Cortex of kidney (tissue), 1 donor: ENCODE measurements at places on chromosomes 2 and 18.

GRCh38 chr2:209917154-209917771 lies 85.2 kb upstream of the RPE start:
- DNase-seq = no peak

GRCh38 chr18:3060667-3061580 lies 48.0 kb upstream of the LPIN2 start:
- no peak for DNase-seq

GRCh38 chr2:103172821-103173220 lies 411.0 kb downstream of the TMEM182 start:
- DNase-seq = no peak

DNA sequence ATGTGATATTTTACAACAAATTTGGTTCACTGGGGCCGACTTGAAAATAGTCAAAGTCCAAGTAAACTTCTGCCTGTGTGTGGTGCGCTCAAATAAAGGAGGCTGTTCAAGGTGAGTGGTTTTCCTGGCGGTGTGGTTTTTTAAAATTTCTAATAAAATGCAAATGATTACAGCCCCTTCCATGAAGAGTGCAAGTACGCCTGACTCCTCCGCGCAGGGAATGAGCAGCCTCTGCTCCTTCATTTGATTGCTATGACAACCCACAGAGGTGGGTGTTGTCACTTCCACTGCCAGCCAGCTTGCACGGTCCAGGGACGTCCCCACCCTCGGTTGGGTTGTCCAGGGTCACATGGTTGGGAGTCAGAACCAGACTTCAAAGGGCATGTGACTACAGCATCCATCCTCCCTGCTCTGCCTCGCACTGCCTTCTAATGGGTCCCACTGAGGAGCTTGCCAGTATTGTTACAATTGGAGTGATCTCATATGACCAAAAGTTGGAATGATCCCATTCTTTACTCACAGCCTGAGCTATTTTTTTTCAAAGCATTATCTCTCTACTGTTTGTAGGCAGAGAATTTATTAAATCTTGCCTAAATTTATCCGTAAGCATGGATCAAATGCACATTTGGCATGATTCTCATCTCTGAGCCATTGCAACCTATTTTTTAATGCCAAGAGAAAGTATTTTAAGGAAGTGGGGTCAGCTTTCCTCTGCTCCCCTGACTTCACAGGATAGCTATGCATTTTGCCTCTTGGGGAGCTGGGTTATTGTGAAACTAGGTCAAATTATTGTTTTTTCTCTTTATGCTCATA lies 121.3 kb downstream of the AGAP1 start:
- DNase-seq = no peak

DNA sequence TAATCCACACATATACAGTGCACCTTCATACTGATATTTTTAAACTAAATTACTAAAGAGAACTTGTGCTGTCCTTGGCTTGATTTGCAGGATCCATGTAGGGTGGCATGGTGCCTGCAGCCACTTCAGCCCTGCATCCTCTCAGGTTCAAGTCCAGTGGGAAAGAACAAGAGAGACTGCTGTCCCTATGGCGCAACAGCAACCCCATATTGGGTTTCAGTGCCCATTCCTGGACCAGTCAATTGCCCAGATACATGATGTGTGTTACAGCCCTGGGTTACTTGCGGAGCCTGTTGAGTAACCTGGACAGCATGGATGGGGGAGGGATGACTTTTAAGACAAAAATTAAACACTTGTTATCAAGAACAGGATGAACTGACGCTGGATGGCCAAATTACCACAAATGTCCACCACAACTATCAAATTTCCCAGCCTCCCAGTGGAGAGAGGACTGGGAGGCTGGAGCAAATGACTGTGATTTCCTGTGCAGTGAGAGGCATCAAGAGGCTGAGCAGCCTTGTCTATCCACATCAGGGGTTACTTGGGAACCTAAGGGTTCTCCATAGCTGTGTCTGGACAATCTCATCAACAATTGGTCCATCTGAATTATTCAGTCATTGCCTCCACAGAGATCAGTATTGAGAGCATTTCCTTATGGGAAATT lies 162.0 kb downstream of the CAPN13 start:
- no peak for DNase-seq

DNA sequence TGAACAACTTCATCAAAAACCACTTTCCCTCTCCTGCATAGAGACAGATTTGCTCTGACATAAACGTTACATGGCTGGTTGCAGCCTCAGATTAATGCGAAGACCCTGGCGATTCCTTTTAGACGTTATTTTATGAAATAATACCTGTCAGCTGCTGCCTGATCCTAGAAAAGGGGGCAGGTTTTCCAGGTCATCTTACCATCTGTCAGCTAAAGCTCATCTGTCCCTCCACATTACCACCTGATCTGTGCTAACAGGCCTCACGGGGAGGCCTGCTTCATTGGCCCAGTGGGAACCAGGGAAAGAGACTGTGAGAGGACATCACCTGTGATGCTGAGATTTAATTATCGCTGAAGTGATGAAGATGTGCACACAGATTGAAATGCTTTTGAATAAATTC lies 261.0 kb downstream of the ARHGAP15 start:
- no peak for DNase-seq

DNA sequence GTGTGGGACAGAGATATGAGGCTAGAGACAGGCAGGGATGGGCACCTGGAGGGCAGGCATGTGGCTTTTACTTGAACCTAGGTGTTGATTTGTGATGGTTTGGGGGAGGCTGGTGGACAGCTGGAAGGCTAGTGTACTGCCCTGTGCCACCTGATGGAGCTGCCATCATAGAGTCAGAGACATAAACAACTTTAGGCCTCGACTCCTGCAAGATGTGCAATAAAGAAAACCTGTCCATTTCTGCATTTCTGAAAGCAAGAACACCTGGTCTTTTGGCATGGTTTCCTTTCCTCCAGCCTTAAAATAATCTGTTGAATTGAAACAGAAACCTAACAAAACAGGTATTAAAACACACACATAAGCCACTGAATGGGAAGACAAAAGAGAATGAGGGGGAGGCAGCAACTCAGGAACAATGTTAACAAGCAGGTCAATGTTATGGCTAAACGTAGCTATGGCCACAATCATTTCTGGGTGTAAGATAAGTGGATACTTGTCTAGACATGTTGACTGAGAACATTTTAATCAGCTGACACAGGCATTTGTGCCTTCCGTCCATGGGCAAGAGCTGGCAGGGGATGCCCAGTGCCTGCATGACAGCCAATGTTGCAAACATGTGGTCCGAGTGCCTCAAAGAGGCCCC lies 87.8 kb downstream of the KCTD1 start:
- no peak for DNase-seq

GRCh38 chr2:121539750-121540469 lies 9.2 kb downstream of the RNU4ATAC start:
- no peak for DNase-seq

- DNase-seq = no peak
Measured at GRCh38 chr2:65686928-65687521, 254.6 kb upstream of the SPRED2 start.

- no peak for DNase-seq
Measured at GRCh38 chr2:153873052-153874048, 1.6 kb downstream of the GALNT13 start.

- no peak for DNase-seq
Measured at GRCh38 chr2:33275689-33276444, 200.6 kb upstream of the RASGRP3 start.

GRCh38 chr18:37567994-37568359 lies 2.4 kb upstream of the CELF4 start:
- DNase-seq = no peak

DNA sequence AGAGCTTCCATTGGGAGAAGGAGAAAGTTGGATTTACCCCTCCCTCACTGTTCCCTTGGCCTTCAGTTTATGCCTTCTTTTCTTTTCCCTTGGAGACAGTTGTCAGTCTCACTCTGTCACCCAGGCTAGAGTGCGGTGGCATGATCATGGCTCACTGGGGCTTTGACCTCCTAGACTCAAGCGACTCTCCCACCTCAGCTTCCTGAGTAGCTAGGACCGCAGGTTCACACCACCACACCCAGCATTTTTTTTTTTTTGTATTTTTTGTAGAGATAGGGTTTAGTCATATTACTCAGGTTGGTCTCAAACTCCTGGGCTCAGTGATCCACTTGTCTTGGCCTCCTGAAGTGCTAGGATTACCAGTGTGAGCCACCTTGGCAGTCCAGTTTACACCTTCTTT lies 49.9 kb downstream of the SLC9A4 start:
- DNase-seq = no peak

DNA sequence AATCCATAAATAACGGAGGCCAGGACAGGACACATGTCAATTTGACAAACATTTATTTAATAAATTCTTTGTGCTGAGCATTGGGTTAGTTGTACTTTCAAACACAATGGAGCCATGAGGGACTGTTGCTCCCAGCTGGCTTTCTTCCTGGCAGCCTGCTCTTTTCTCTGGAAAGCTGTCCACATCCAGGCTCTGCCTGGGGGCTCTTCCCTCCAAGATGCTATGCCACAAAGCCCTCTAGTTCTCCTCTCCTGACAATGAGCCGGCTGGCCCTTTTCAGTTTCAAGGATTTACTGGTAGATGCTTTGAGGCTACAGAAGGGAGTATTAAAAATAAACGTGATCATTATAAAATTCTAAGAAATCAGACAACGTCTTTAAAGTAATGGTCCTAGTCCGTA lies 44.1 kb upstream of the SLC14A2 start:
- DNase-seq = no peak
